Fibroblast of pulmonary artery (primary cell): ENCODE measurements at places on chromosomes 3 and 15.
A peak's percentile ranks its signal among the peaks of the same experiment; 100 is the strongest.

- no peak for DNase-seq
Measured at GRCh38 chr3:162395496-162395895, 898.9 kb downstream of the OTOL1 start.

DNA sequence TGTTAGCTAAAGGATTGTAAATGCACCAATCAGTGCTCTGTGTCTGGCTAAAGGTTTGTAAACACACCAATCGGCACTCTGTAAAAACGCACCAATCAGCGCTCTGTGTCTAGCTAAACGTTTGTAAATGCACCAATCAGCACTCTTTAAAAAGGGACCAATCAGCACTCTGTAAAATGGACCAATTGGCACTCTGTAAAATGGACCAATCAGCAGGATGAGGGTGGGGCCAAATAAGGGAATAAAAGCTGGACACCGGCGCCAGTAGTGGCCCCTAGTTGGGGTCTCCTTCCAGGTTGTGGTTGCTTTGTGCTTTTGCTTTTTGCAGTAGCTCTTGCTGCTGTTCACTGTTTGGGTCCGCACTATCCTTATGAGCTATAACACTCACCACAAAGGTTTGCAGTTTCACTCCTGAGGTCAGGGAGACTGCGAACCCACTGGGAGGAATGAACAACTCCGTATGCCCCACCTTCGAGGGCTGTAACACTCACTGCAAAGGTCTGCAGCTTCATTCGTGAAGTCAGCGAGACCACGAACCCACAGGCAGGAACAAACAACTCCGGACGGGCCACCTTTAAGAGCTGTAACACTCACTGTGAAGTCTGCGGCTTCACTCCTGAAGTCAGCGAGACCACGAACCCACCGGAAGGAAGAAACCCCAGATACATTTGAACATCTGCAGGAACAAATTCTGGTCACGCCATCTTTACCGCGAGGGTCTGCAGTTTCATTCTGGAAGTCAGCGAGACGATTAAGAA, 1.1 kb upstream of the SUCLG2 start:
- DNase-seq, result no peak

DNA sequence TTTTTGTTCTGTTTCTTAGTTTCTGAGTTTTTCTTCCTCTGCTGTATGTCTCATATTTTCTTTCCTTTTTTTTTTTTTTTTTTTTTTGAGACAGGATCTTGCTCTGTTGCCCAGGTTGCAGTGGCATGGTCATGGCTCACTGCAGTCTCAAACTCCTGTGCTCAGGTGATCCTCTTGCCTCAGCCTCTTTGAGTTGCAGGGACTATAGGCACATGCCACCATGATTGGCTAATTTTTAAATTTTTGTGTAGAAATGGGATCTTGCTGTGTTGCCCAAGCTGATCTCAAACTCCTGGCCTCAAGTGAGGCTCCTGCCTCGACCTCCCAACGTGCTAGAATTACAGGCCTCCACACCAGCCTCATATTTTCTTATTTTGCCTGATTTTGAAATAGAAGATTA, 51.9 kb downstream of the CTDSPL2 start:
- no peak for DNase-seq

GRCh38 chr3:53941950-53942349, 50.3 kb upstream of the SELENOK start:
- peak; percentile 69 for DNase-seq

DNA sequence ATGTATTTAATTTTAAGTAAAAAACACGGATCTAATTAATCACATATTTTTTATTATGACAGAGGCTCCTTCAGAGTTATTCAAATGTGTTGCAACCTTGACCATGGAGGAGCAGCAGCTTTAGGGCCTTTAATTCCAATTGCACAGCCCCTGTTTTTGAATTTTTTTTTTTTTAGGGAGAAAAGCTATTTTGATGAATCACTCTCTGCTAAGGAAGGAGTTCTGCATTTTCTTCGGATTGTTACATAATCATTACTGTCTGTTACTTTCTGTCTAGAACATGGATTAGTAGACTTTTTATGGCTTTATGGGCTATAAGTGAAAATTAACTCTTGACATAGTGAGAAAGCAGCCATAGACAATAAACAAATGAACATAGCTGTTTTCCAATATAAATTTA, 90.8 kb downstream of the MCTP2 start:
- no peak for DNase-seq
